Activated CD8-positive, alpha-beta memory T cell treated with anti-CD3 and anti-CD28 coated beads for 1 hour (primary cell): ENCODE measurements at places on chromosomes 11 and 22.

GRCh38 chr11:72740562-72741428 lies 11.4 kb downstream of the ARAP1 start:
- DNase-seq, result no peak

GRCh38 chr11:68841718-68842426 lies at the start of gene CPT1A:
CPT1A (minus strand) TSS chr11:68841916; CDS start chr11:68815474, 26,442 bp downstream.
- peak; percentile 58 for DNase-seq

DNA sequence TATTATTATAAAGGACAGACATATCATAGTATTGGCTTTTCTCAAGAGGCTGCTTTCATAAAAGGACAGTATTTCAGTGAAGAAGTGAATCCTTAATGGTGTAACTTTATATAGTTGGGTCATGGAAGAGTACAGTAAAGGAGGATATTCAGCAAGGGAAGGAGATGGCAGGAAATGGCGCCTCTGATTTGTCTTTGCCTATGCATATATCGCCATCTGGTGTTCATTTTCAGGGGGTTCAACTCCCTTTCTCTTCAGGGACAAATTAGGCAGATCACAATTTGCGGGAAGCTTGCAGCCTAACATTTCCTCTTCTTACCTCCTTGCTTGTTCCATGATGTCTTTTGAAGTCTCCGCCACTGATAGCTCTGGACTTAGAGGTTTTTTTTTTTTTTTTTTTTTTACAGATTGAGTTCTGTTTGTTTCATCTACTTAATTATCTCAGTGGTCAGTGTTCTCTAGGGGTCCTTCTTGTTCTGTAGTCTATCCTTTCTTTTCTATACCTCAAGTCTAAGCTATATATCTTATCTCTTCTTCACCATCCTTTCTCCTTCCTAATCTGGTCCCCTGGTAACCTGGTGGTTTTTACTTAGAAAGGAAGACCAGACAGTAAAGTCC lies 21.8 kb upstream of the RRM1 start:
- no peak for DNase-seq

DNA sequence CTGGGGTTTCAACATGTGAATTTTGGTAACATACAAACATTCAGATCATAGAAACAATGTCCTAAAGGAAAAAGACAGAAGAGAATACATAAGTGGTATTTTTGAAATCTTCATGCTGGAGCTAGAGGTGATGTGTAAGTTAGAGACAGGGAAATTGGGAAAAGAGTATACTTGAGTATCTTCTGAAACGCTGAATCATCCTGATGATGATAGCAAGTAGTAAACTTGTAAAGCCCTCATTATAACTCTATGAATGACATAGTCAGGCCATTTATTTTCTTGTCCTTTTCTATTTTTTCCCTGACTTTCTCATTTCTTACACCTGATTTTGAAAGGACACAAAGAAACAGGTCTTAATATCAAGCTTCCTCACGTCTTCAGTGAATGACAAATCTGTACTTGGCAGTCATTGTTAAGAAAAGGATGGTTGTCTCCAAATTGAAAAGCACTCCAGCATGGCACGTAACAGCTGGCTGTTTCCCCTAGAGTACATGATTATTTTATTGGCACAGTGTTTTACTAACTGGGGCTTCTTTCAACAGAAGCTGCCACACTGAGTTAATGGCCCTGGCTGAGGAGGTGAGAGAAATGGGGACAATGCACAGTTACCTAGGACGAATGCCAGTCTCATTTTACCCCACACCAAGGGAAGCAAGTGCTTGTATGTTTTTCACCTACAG lies 140.7 kb upstream of the CTSC start:
- DNase-seq, result no peak

GRCh38 chr11:12280838-12281565 lies 96.4 kb upstream of the PARVA start:
- DNase-seq, result no peak

GRCh38 chr22:19972652-19973550 lies 31.3 kb upstream of the TXNRD2 start:
- no peak for DNase-seq

DNA sequence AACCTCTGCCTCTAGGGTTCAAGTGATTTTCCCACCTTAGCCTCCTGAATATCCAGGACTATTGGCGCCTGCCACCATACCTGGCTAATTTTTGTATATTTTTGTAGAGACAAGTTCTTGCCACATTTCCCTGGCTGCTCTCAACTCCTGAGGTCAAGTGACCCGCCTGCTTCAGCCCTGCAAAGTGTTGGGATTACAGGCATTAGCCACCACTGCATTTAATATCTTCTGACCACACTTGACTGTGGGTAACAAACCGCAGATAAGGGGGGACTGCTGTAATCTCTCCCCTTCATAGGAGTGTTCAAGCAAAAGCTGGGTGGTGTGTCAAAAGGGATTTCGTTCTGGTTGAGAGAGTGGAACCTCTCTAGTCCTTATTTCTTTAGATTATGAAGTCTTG lies 53.4 kb downstream of the GRAMD1B start:
- DNase-seq, result no peak
